ENCODE measurements at places on chromosomes 5 and 9. TPM values are rescaled to one million over a fixed set of nuclear protein-coding genes. Genes with fewer than 3 reads are reported as not detected.

GRCh38 chr9:115643948-115644727 lies 509.5 kb upstream of the PAPPA start:
- DNase-seq = no peak

DNA sequence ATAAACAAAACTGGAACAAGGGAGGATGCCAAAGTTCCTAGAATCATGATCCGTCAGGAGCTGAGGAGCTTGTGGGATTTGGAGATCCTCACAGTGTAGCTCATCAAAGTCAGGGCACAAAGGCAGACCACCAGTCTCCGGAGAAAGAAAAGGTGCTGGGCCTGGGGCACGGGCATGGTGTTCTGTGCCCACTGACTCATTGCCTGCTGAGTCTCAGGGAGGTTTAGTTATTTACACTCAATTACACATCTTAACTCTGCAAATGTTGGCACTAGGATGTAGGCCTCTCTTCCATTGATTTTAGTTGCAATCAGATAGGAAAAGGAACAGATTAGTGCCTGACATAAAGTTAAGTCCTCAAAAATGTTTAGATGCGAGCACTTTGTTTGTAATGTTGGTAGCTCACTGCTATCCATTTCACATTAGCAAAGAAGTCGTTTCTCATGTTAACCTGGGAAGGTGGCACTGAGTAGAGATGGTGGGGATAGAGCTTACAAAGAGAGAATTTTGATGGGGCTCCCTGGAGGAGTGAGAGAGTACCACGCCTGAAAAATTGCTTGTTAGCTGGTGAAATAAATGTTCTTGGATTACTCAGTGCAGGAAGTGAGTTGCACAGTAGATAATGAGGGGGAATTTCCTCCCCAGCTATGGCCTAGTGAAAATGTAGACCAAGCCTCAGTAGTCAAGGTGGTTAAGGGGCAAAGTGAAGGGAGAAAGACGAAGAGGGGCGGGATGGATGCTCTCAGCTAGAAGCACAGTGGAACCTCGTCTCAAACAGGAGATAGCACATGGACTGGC lies 109.5 kb upstream of the CD180 start:
- no peak for DNase-seq

DNA sequence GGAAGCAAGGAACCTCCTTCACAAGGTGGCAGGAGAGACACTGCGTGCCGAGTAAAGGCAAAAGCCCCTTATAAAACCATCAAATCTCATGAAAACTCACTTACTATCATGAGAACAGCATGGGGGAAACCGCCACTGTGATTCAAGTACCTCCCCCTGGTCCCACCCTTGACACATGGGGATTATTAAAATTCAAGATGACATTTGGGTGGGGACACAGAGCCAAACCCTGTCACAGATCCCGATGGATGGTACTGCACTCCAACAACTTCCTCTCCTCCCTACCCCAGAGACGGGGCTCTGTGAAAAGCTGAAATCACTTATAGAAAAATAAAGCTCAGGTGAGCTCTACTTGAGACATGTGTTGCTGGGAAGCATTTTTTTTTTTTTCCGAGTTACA lies 10.3 kb upstream of the ADCY2 start:
- DNase-seq = no peak

GRCh38 chr9:29822458-29822857 lies 2249.2 kb upstream of the C9orf72 start:
- no peak for DNase-seq

GRCh38 chr5:887947-888637 lies 4.5 kb downstream of the BRD9 start:
- no peak for DNase-seq

DNA sequence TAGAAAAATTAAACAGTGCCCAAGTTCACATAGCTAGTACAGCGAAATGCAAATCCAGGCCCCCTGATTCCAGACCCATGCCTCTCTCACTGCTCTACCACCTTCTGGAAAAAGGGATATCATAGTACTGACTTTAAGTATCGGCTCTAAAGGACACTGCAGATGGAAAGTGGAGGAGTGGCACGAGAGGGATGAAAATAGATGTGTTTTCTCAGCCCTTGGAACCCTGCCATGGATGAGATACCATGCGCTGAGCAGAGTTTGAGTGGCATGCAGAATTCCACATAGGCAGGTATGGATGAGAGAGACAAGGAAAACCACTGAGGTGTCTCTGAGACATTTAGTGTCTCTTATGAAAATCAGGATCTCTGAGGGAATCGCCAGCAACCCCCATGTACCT lies 18.8 kb downstream of the CKMT2 start:
- DNase-seq = no peak

Gene CDH9
- total RNA-seq = not detected

Data from pancreas (tissue), 10 donors.